Globus pallidus (tissue), 1 donor: ENCODE measurements at places on chromosomes 11 and 22.

DNA sequence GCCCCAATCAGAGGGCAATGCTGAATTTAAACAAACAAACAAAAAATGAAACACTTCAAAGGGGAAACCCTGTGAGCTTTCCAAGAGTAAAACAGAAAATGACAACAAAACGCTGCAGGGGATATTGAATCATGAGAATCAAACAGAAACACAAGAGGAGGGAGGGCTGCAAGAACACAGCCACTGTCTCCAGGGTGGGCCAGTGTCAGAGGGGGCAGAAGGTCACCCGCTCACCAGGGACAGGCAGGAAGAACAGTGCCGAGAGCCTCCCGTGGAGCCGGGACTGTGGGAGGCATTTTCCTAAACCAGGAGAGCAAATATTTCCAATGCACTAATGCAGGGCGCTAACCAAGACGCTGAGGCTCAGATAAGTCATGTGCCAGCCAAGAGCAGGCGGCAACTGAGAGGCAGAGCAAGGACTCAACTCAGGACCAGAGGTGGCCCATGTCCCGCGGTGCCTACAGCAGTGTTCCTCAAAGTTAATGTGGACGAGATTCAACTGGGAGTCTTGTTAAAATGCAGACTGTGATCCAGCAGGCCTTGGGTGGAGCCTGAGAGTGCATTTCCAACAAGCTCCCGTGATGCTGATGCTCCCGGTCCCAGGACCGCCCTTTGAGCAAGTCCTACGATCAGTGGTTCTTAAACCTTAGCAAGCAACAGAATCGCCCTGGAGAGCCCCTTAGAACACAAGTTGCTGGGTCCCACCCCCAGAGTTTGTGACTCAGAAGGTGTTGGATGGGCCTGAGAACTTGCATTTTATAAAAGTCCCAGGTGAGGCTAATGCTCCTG lies 197.2 kb downstream of the TENM4 start:
- DNase-seq: no peak

DNA sequence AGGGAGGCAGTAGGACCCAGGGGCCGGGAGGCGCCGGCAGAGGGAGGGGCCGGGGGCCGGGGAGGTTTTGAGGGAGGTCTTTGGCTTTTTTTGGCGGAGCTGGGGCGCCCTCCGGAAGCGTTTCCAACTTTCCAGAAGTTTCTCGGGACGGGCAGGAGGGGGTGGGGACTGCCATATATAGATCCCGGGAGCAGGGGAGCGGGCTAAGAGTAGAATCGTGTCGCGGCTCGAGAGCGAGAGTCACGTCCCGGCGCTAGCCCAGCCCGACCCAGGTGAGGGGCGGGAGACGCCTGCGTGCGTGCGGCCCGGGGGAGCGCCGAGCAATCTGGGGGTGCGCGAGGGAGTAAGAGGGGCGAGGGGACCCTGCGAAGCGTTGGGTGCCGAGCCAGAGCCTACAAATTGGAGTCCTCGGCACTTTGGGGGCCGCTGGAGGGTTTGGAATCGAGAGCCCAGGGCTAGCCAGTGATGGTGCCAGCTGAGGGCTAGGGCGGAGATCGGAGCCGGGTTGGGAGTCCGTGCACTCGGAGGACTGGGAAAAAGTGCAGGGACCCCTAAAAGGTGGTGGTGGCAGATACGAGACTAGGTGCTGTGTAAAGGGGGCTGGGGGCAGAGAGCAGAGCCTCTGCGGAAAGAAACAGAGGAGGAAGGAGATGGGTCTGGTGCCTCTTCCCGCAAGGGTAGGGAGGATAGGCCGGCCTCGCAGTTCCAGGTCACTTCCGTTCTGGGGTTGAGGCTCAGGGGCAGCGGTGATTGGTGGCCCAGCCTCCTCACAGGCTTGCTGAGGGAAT lies at the start of gene SERPINH1:
TSS of gene SERPINH1 (plus strand) at position 206 of the 788 bp plus-strand sequence. CDS start 4,097 bp downstream, outside the sequence.
- DNase-seq: peak; percentile 73

DNA sequence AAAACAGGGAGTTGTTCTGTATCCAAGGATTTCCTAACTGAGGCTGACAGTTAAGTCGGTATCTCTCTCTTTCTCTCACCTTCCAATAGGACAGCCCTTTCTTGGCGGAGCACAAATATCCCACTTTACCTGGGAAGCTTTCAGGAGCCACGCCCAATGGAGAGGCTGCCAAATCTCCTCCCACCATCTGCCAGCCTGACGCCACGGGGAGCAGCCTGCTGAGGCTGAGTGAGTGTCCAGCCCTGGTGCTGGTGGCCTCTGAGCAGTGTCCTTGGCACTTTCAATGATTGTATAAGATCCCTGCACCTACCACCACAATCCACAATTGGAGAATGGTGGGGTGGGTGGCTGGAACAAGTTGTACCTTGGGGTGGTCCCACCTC lies 33.7 kb downstream of the CYB5R2 start:
- no peak for DNase-seq

DNA sequence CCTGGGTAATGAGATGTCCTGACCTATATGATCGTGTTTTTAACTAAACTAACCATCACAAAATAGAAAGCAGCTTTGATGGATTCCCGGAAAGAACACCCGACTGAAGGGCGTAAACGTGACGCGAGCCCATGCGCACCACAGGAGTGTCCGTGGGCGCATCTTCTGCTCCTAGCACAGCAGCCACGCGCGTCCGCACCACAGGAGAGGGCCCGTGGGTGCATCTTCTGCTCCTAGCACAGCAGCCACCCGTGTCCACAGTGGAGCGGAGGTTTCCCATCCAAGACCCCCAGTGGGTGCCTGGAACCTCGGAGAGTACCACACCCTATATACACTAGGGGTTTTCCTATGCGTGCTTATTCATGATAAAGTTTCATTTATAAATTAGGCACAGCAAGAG lies 36.1 kb upstream of the NRIP3 start:
- DNase-seq: no peak

- no peak for DNase-seq
Observed at GRCh38 chr11:12717851-12718291, 43.6 kb downstream of the TEAD1 start.

- DNase-seq: no peak
Observed at GRCh38 chr11:802693-803466, 2.2 kb downstream of the PIDD1 start.

- DNase-seq: no peak
Observed at GRCh38 chr11:74577181-74577580, 15.2 kb upstream of the POLD3 start.

DNA sequence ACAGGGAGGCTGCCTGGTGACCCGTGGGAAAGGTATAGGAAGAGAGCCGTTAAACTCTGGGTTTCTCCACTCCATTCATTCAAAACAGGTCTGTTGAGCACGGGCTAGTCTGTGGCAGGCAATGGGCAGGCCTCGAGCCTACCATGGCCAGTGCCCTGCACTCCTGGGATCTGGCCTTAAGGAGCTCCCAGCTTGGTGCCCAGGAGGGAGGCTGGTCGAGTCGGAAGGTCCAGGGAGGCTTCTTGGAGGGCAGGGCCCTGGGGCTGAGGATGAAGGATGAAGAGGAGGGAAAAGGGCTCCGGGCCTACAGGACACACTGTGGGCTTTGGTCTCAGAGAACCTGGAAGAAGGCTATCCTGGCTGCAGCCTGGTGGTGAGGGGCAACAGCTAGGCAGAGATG lies 41.9 kb upstream of the MN1 start:
- no peak for DNase-seq

DNA sequence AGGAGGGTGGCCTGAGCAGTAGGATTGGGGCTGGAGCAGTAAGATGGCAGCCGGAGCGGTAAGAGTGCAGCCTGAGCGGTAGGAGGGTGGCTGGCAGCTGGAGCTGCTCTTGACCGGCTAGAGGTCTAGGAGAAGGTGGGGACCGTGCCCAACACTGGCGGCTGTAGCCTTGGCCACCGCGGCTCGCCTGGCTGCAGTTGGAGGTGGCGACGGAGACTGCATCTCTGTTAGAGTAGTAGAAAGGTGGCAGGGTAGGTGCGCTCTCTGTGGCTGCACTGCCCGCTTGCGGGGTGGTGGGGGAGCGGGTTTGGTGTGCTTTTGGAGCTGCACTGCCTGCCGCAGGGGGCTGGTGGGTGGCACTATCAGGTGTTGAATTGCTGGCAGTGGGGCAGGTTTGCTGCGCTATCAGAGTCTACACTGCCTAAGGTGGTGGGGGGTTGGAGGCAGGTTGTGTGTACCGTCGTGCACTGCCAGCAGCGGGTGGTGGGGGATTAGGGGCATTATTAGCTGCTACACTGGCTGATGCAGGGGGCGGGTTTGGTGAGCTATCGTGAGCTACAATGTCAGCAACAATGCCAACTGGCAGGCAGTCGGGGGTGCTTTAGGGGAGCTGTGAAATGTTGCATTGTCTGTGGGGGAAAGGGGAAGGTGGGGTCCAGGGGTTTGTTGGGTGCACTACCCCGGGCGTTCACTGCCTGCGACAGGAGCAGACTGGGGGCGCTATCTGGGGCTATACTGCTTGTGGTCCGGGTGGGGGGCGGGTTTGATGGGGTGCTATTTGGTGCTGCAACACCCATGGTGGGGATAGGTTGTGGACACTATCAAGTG lies 4461.3 kb upstream of the OR11H1 start:
- no peak for DNase-seq

- no peak for DNase-seq
Observed at GRCh38 chr11:66701432-66702240, 23.9 kb upstream of the RBM4B start.

DNA sequence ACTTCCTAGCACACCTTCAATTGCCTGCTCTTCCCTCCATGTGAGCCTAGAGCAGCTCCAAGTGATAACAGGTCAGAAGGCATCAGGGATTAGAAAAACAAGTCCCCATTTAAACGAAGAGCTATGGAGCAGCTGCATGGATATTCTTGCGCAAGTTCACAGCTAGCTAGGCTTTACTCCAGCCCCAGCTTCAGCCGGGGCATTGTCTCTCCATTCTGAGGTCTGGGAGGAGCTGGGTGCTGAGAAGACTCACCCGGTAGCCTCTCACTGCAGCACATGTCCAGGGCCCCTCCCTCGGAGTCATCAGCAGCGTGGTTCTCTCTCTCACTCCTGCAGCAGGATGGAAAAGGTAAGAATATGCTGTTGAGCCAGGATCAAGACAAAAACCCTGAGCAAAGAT lies 26.0 kb downstream of the PTPN5 start:
- DNase-seq: no peak

- no peak for DNase-seq
Observed at GRCh38 chr22:17754233-17754925, 19.9 kb downstream of the BID start.

- DNase-seq: no peak
Observed at GRCh38 chr11:96200243-96200642, 142.8 kb downstream of the MAML2 start.

DNA sequence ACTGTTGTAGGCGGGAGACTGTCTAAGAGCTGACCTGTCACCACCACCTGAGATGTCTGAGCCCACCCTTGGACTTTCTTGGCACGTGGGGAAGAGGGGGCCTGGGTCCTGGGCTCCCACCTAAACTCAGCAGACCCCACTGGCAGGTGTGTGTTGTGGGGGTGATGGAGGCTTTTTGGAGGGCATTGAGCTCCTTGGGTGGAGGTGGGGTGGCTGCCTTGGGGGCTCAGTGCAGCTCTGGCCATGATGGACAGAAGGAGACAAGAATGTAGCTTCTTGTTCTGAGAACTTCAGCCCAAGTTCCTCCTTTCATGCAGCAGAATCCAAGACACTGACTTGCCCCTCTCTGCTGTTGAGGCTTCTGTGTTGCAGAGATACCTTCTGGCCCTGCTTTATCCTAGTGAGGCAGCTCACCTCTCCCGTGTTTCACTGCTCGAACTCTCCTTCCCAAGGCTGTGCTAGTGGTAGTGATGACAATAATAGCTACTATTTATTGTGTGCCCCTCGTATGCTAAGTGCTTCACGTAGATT lies 116.6 kb upstream of the OR4B1 start:
- DNase-seq: no peak

DNA sequence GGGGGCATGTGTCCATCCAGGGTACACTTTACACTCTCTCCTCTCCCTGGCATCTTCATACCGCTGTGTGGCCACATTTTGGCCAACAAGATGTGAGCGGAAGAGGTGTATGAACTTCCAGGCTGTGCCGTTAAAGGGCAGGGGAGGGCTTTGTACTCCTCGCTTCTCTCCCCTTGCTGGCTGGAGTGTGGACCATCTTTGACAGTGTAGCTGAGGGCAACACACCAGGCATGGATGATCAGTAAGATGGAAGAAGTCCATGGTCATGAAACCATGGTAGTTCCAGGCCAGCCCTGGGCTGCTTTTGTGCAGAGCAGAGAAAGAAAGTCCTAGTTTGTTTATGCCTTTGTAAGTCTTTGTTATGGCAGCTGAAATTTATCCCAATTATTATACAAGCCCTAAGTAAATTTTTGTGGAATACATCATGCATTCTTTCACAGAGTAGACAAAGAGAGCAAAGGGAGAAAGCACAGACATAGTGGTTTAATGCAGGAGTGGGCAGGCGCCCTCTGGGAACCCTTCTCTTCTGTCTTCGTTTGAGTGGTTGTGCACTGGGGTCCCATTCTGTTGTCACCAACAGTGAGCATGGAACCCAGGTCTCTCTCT lies 70.4 kb downstream of the FBXO7 start:
- DNase-seq: no peak

- no peak for DNase-seq
Observed at GRCh38 chr11:120925944-120926343, 98.0 kb upstream of the TBCEL start.

DNA sequence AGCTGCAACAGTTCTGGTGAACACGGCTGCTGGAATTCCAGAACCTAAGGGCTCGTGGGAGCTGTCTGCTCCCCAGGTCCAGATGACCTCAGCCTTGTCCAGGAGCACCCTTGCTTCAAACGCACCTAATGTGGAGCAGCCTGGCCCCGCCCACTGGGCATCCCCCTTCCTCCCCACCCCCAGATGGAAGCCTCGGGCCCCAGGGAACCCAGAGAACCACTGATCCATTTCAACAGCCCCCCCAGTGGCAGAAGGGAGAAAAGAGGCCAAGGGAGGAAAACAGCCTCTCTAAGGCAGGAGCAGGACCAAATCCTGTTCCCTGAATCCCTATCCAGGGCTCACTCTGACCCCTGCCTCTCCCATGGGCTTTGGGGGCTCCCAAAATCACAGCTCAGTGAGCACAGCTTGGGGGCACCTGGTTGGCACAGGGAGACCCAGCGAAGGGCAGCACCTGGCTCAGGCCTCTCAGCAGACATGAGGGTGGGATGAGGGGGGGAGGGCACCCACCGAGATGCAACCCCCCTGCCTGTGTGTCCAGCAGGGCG lies 1.2 kb downstream of the CYTH4 start:
- DNase-seq: peak; percentile 29

- no peak for DNase-seq
Observed at GRCh38 chr11:87260811-87261210, 223.1 kb downstream of the TMEM135 start.

DNA sequence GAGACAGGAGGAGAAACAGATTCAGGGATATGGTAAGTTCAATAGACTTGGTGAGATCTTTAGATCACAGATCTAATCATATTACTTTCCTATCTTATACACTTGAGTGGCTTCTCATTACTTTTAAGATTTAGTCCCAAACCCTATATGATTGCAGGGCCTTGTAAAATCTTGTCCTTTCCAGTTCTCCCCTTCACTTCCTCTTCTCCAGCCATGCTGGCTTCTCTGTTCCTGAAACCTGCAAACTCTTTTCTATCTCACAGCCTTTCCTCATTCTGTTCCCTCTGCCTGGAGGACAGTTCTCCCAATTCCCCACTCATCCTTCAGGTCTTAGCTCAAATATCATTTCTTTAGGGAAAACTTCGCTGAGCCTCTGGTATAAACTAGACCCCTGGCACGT lies 65.9 kb upstream of the BIRC3 start:
- DNase-seq: no peak

GRCh38 chr11:74950374-74950969 lies 1.4 kb downstream of the SPCS2 start:
- no peak for DNase-seq

- no peak for DNase-seq
Observed at GRCh38 chr11:68056317-68057285, 17.8 kb downstream of the TCIRG1 start.
